Aortic smooth muscle cell (primary cell): ENCODE measurements at places on chromosomes 16 and 17. TPM values are rescaled to one million over a fixed set of nuclear protein-coding genes. Genes with fewer than 3 reads are reported as not detected.

TPSD1 gene
- total RNA-seq: not detected in 2 replicates

CLEC3A gene
- not detected in 2 replicates for total RNA-seq

MT3 gene
- total RNA-seq: not detected in 2 replicates

FUS gene
- 35.0 and 37.7 TPM in 2 replicates for total RNA-seq

UMOD gene
- not detected in 2 replicates for total RNA-seq

CHD9NB gene
- 0.66 and 1.1 TPM in 2 replicates for total RNA-seq

SLC5A11 gene
- not detected in 2 replicates for total RNA-seq

PRAC1 gene
- not detected in 2 replicates for total RNA-seq

MAPT gene
- 0.13 and 0.19 TPM in 2 replicates for total RNA-seq

SLC16A6 gene
- 0.37 and 0.92 TPM in 2 replicates for total RNA-seq

NHLRC4 gene
- total RNA-seq: 1.7 and 2.6 TPM in 2 replicates

C17orf107 gene
- total RNA-seq: 1.9 and 2.9 TPM in 2 replicates

EEF2K gene
- 31.0 and 31.1 TPM in 2 replicates for total RNA-seq

CRYBA1 gene
- total RNA-seq: not detected in 2 replicates

CCL16 gene
- not detected in 2 replicates for total RNA-seq

CD300LG gene
- not detected in 2 replicates for total RNA-seq

KRT12 gene
- not detected in 2 replicates for total RNA-seq

MMD gene
- total RNA-seq: 4.0 and 5.8 TPM in 2 replicates

SHISA9 gene
- total RNA-seq: 0.06 TPM in 1 of 2 replicates, not detected in the other

ASB16 gene
- total RNA-seq: 0.13 and 0.44 TPM in 2 replicates

GPS2 gene
- 33.6 and 40.6 TPM in 2 replicates for total RNA-seq

CACNG1 gene
- not detected in 2 replicates for total RNA-seq

NPIPB13 gene
- total RNA-seq: 0.26 and 0.93 TPM in 2 replicates

INCA1 gene
- 0.13 and 0.25 TPM in 2 replicates for total RNA-seq

SOX15 gene
- 0.19 and 0.26 TPM in 2 replicates for total RNA-seq

DOK4 gene
- total RNA-seq: 41.1 and 42.9 TPM in 2 replicates

WNT3 gene
- total RNA-seq: 0.44 and 0.66 TPM in 2 replicates

SHCBP1 gene
- total RNA-seq: 16.4 and 27.6 TPM in 2 replicates

GRAP gene
- total RNA-seq: 0.25 and 0.79 TPM in 2 replicates

RUNDC3A gene
- total RNA-seq: 0.13 and 0.31 TPM in 2 replicates

KREMEN2 gene
- total RNA-seq: not detected in 2 replicates

CDH8 gene
- total RNA-seq: 0.12 TPM in 1 of 2 replicates, not detected in the other

DNAI2 gene
- not detected in 2 replicates for total RNA-seq

UBE2Z gene
- 66.1 and 68.1 TPM in 2 replicates for total RNA-seq

HS3ST4 gene
- total RNA-seq: not detected in 2 replicates

HSD11B2 gene
- total RNA-seq: not detected in 2 replicates

RAC3 gene
- total RNA-seq: 4.4 and 4.8 TPM in 2 replicates

UTS2R gene
- total RNA-seq: not detected in 2 replicates

KRT9 gene
- not detected in 2 replicates for total RNA-seq

SCIMP gene
- not detected in 2 replicates for total RNA-seq

KRT27 gene
- total RNA-seq: not detected in 2 replicates

DRC3 gene
- total RNA-seq: 0.66 and 0.81 TPM in 2 replicates

KRTAP4-3 gene
- total RNA-seq: not detected in 2 replicates

TOM1L2 gene
- total RNA-seq: 33.2 and 40.4 TPM in 2 replicates

PDP2 gene
- total RNA-seq: 8.1 and 8.3 TPM in 2 replicates

SP2 gene
- 0.40 and 1.6 TPM in 2 replicates for total RNA-seq

PIK3R6 gene
- not detected in 2 replicates for total RNA-seq

GPR142 gene
- not detected in 2 replicates for total RNA-seq

ATF7IP2 gene
- 4.4 and 4.8 TPM in 2 replicates for total RNA-seq

ABCC11 gene
- total RNA-seq: 0.12 and 0.26 TPM in 2 replicates

CLDN6 gene
- total RNA-seq: not detected in 2 replicates

SRCIN1 gene
- under 0.01 TPM in 1 of 2 replicates, not detected in the other for total RNA-seq

KRT32 gene
- total RNA-seq: not detected in 2 replicates

KIF2B gene
- not detected in 2 replicates for total RNA-seq

ITGAL gene
- under 0.01 TPM in 2 replicates for total RNA-seq

SCARF1 gene
- total RNA-seq: 2.3 and 4.4 TPM in 2 replicates

PERCC1 gene
- total RNA-seq: not detected in 2 replicates

OSGIN1 gene
- 2.2 and 4.1 TPM in 2 replicates for total RNA-seq

KRT25 gene
- not detected in 2 replicates for total RNA-seq

SYCE1L gene
- total RNA-seq: 0.31 and 1.2 TPM in 2 replicates
